ENCODE measurements at places on chromosomes 2 and 18.

- DNase-seq = no peak
Observed at GRCh38 chr2:55038428-55038827, 11.8 kb downstream of the RTN4 start.

DNA sequence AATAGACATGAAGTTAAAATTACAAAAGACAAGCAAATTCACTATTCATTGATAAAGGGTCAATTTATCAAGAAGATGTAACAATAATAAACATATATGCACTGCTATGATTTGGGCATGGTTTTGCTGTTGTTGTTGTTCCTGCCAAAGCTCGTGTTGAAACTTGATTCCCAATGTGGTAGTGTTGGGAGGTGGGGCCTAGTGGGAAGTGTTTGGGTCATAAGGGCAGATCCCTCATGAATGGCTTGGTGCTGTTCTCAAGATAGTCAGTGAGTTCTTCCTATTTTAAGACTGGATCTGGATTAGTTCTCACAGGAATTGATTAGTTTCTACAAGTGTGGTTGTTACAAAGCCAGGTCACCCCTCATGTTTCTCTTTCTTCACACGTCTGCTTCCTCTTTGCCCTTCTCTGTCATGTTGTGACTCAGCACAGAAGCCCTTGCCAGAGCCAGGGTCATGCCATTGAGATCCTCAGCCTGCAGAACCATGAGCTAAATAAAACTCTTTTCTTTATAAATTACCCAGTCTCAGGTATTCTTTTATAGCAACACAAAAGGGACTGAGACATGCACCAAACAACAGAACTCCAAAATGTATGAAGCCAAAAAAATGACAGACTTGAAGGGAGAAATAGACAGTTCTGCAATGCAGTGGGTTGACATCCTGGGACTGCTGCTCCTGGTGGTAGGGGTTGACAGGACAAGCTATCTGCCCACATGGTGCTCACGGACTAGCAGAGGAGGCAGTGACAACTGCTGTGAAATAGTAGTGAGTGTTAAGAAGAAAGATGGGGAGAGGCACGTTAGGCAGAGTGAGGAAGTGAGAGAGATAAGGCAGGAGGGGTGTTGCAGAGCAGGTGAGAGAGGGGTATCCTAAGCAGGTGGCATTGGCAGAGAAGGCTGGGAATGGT lies 18.6 kb upstream of the SKA1 start:
- DNase-seq = no peak

GRCh38 chr2:10931710-10932255 lies 20.0 kb downstream of the KCNF1 start:
- no peak for DNase-seq

- no peak for DNase-seq
Observed at GRCh38 chr18:76923485-76924085, 101.2 kb downstream of the ZNF236 start.

DNA sequence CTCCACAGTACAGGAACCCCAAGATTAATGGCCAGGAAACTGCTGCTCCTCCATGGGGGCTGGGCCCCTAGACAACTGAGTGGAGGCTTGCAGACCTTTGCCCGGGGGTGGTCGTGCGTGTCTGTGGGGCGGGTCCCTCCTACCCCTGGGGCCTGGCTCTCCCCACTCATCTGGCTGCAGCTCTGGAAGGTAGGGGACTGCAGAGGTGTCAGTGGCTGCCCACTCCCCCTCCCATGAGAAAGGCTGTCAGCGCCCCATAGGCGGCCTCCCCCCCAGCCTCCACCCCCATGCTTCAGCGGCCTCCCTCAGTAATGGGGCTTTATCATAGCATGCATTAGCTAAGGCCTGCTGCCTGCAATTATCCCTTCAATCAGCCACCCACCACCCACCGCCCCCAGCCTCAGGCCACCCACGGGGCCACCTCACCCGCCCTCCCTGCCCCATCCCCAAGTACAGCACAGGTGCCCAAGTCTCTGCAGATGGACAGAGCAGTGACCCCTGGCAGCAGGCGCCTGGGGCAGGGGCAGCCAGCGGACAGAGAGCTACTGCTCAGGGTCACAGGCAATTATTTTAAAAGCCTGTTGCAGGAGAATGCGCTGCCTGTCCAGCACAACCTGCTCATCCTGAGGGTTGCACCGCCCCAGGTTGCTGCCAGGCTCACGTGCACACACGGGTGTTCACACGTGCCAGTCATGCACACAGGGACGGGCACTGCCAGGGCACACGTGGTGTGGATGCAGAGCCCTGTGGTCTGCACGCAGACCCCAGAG lies 9.1 kb upstream of the ECEL1 start:
- DNase-seq = no peak

DNA sequence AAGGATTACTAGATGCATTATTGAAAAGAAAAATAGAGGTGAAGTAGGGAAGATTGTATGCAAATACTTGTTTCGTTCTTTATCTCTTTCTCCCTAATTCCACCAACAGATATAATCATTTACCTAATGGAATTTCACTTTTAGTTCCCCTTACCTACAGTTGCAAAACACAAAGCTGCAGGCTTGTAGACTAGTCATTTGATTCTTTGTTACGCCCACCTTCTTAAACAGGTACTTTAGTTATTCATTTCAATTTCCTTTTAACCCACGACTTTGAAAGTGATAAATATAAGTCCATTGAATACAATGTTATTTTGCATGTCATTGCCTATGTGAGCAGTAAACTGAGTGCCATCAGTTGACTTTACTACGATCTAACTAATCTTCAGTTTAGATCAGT lies 3.9 kb upstream of the HRH4 start:
- DNase-seq = no peak

- no peak for DNase-seq
Observed at GRCh38 chr2:39550701-39551285, 113.7 kb upstream of the MAP4K3 start.

DNA sequence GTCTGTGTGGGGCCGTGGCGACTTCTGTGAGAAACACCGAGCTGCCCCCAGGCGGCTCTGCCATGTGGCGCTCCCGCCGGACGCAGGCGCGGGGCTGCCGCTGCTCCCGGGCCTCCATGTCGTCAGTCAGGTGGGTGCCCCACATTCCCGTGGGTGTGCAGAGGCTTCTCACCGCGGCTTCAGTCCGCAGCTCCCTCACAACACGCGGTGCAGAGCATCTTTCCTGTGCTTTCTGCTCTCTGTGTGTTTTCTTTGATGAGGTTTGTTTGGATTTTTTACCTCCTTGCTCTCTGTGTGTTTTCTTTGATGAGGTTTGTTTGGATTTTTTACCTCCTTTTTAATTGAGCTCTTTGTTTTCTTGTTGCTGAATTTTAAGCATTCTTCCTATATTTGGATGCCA lies 13.0 kb downstream of the AQP12A start:
- no peak for DNase-seq

- DNase-seq = peak; percentile 49
Observed at GRCh38 chr2:150485871-150486538, 1.5 kb downstream of the RND3 start.

DNA sequence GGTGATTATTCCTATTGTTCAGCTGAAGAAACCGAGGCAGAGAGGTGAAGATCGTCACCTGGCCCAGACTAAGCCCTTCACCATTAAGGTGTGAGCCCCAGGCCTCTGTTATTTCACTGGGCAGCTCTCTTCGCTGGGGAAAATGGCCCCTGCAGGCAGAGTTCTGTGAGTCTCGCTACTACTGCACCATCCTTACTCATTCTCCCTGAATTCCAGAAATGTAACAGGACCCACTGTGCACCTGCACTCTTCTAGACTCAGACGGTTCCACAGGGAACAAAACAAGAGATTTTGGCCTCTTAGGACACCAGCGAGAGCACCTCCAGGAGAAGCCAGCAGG lies 147.7 kb upstream of the GLI2 start:
- DNase-seq = no peak

DNA sequence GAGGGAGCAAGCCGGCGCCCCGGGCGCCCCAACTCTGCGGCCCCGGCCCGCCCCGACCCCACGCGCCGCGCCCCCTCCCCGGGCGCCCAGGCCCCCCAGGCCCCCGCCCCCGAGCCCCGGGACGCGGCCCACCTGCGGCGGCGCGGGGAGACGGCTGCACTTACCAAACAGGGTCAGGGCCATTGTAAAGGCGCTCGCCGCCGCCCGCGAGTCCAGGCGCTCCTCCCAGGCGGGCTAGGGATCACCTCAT lies 526 bp downstream of the CHN1 start:
- no peak for DNase-seq

DNA sequence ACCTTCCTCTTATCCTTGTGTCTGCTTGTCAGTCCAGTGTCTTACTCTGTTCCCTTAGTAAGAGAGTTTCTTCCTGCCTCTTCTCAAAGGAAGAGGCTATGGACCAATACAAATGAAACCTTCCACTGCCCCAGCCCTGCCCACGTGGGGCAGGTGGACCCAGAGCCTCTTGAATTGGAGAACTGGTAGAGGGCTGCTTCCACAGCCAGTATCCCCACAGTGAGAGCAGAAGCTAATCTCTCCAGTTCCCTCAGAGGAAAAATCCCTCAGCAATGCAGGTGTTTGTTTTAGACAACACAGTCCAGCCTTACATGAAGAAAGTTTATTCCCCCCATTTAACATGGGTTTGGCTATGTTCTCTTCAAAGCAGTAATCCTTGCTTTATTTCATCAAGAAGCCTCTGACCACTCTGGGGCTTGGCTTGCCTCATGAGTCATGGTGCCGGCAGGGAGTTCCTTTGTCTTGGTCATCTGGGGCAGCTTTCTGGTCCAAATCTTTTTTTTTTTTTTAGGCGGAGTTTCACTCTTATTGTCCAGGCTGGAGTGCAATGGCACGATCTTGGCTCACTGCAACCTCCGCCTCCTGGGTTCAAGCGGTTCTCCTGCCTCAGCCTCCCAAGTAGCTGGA lies 6.5 kb upstream of the CYBRD1 start:
- no peak for DNase-seq

- DNase-seq = no peak
Observed at GRCh38 chr2:58032016-58032763, 14.4 kb upstream of the VRK2 start.

GRCh38 chr2:227870710-227871374 lies 589 bp upstream of the DAW1 start:
- no peak for DNase-seq

- no peak for DNase-seq
Observed at GRCh38 chr2:38763228-38763627, 12.1 kb upstream of the SRSF7 start.

DNA sequence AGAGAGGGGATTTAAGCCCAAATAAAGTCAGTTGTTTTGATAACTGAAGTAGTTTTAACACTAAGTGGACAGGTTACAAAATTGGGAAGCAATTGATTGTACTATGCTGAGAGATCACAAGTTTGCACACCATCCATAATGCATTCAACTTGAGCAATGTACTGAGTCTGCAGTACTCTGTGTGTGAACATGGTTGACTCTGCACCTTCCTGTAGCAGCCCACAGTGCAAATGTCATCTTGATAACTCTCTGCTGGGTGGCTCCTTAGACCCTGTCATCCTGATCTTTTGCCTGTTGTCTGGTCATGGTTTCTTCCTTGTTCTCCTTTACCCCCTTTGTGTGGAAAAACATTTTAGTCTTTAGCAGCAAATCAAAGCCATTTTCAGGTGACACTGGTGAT lies 168.0 kb downstream of the ARHGAP15 start:
- DNase-seq = no peak

- DNase-seq = no peak
Observed at GRCh38 chr18:46518438-46518837, 138.6 kb downstream of the LOXHD1 start.

GRCh38 chr2:43762286-43762685 lies 11.6 kb upstream of the DYNC2LI1 start:
- DNase-seq = no peak

- no peak for DNase-seq
Observed at GRCh38 chr2:60230037-60230436, 323.4 kb downstream of the BCL11A start.

- no peak for DNase-seq
Observed at GRCh38 chr2:218733171-218734021, 22.8 kb downstream of the TTLL4 start.

DNA sequence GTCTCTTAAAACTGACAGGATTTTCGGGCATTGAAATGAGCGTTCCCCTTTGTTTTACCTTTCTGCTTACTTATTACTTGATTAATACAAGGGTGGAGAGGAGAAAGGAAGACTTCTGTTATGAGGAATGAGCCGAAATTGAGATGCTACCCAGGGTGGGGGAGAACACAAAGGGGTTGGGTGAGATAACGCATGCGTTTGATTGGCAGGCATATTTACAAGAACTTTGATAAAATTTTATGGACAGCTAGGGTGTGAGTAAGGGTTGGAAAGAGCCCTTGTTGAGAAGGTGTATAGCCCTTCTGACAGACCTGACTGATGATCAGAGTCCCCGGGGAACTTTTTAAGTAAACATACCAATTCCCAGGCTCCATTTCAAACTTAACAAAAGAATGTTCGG lies 1.8 kb downstream of the RNF138 start:
- DNase-seq = no peak

- no peak for DNase-seq
Observed at GRCh38 chr2:21307037-21307436, 183.3 kb downstream of the TDRD15 start.

GRCh38 chr18:24055878-24056277 lies 41.3 kb downstream of the TTC39C start:
- peak; percentile 53 for DNase-seq

- no peak for DNase-seq
Observed at GRCh38 chr18:8536922-8537321, 72.3 kb upstream of the RAB12 start.

GRCh38 chr18:48952287-48953103 lies 1.7 kb upstream of the SMAD7 start:
- peak; percentile 70 for DNase-seq

DNA sequence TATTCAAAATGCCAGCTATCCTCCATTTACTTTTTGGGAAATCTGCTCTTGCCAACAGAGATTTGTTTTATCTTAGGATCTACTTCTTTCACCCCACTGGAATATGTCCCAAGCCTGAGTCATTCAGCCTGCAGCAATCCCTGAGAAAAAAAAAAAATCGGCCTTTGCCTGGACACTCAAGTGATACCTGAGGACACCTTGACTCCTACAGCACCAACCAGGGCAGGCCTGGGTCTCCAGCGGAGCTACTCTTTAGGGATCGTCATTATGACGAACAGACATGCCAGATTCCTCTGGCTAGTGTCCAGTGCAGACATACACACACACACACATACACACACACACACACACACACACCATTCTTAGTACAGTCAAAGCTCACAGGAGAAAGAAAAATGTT lies 2.2 kb upstream of the UGT1A6 start:
- no peak for DNase-seq

DNA sequence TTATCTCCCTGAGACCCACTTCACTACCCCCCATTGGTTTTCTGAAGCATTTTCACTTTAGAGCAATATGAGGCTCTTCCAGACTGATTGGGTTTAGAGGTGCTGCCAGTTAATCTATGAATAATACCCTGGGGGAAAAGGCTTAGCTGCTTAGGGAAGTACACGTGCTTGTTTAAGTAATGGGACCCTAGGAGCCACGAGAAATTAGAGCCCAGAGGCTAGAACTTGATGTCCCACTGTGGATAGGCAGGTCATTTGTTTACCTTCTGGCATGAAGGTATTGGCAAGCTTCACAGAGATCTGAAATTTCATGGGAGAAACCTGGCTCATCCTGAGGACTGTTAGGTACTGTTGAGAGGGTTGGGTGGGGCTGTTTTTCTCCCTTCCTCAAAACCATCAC lies 59.7 kb downstream of the CLIP4 start:
- no peak for DNase-seq
